ENCODE measurements at places on chromosomes 2 and 18.

DNA sequence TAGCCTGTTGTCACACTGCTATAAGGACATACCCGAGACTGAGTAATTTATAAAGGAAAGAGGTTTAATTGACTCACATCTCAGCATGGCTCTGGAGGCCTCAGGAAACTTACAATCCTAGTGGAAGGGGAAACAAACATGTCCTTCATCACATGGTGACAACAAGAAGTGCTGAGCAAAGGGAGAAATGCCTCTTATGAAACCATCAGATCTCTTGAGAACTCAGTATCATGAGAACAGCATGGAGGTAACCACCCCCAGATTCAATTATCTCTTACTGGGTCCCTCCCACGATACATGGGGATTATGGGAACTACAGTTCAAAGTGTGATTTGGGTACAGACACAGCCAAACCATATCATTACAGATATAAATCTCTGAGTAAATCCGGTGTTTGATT is 148.7 kb downstream of the PRPF40A start:
- no peak for DNase-seq

DNA sequence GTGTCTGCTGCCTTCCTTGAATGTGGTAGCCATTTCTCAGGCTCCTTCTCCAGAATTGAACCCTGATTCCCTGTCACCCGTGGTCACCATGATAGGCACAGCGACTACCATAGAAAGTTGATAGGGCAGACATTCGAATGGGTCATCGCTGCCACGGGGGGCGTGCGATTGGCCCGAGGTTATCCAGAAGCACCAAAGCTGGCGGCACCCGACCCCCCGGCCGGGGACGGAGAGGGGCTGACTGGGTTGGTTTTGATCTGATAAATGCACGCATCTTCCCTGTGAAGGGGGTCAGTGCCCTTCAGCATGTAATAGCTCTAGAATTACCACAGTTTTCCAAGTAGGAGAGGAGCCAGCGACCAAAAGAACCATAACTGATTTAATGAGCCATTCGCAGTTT is 94.0 kb upstream of the ANKRD30BL start:
- no peak for DNase-seq

DNA sequence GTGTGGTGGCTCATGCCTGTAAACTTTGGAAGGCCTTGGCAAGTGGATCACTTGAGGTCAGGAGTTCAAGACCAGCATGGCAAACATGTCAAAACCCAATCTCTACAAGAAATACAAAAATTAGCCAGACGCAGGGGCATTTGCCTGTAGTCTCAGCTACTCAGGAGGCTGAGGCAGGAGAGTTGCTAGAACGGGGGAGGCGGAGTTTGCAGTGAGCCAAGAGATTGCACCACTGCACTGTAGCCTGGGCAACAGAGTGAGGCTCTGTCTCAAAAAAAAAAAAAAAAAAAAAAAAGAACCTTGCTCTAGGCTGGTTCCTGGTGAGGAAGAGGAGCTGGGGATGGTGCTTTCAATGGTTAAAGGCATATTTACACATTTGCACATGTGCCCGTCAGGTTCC is 129.4 kb downstream of the LYPD6B start:
- no peak for DNase-seq

DNA sequence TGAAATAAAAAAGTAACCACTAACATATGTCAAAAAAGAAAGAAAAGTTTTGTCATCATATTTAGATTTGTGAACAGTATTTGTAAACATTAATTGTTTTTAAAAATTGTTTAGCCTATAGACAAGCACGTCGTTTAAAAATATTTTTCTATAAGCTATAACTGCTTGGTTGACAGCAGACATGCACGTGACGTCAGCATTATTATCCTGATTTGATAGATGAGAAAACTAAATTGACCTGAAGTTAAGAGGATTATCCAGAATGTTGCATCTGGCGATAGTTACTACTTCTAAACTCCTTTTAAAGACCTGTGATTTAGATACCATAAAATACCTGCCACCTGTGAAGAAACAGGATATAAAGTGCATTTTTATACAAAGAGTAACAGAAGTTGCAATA is 156.9 kb upstream of the BARD1 start:
- no peak for DNase-seq

- no peak for DNase-seq
Observed at GRCh38 chr18:61551586-61551985, 218.4 kb downstream of the CDH20 start.

DNA sequence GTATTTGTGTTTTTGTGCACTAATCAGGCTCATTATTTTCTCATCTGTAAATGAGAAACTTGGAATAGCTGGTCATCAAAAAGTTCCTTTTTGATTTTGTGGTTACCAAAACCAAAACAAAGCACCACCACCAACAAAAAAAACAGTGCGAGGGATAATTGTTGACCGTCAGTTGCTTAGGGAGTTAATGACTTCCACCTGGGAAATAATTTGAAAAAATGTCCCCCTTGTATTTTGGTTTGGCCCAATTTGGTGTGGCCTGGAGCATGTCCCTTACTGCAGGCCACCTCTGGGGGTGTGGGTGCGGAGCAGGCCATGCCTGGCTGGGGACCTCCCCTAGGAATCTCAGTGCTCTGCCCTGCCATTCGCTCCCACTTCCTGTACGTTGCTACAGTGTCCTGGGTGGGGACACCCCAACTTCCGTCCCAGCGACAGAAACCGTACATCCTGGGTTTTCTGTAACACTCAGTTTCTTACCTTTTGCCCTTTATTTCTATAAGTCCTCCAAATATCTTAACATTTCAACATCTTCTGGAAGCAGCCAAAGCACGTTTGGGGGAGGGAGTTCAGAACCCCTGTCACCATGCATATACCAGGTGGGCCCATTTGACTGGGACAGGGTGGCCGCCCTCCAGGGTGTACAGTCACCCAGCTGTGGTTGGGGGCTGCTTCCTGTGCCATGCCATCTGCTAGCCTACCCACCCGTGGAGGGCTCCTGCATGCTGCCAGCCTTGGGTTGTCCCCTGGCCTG is 31.3 kb downstream of the NCK2 start:
- no peak for DNase-seq

DNA sequence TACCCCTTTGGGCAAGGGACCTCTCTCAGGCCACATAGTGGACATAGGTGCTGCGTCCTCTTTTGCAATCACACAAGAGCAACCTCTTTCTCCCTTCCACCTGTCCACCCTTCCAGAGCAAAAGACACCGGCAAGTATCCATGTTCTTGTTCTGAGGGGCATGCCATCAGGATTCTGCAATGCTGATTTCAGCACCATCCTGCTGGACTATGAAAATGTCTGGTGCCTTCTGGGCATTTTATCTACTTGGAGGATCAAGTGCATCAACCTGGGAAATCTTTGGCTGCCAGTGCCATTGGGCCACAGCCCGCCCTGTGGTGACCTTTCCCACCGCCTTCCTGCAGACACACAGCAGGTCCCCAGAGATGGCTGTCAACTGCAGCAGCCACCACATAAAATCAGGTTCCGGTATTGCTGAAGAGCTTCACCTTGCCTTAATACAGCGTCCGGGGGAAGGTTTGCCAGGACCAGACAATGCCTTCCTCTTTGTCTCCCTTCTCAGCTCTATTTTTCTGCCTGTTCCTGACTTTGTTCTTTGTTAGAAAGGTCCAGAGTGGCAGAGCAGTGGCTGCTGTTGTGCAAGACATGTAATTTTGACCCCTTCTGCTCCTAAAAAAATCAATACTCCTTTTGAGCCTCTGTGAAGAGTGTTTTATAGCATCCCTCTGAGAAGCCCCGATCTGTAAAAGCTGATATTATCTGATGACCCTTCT is 18.5 kb upstream of the BOD1L2 start:
- DNase-seq, result no peak

GRCh38 chr2:47644351-47644750 is 138.6 kb upstream of the MSH6 start:
- no peak for DNase-seq

- DNase-seq, result no peak
Observed at GRCh38 chr2:8520791-8521344, 161.0 kb upstream of the ID2 start.

DNA sequence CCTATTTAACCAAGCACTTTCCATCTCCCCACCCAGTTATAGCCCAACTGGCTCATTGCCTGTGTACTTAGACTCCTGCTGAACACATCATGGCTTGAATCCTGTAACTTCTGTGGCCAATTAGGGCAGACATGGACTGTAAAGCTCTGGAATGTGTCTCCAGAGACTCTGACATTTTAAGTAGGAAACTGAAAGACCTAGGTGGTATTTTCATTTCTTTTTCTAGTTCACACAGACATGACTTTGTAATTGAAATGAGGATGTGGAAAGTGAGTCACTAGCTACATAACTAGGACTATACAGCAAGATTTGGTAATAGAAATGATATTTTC is 12.2 kb downstream of the DOK1 start:
- no peak for DNase-seq

GRCh38 chr18:72700961-72701710 is 157.0 kb upstream of the CBLN2 start:
- no peak for DNase-seq

- DNase-seq, result no peak
Observed at GRCh38 chr18:23618862-23619387, 32.6 kb upstream of the NPC1 start.

GRCh38 chr18:12882453-12883371 is 1.3 kb downstream of the PTPN2 start:
- DNase-seq, result no peak

GRCh38 chr18:31825772-31826171 is 65.1 kb upstream of the SLC25A52 start:
- no peak for DNase-seq

- DNase-seq, result no peak
Observed at GRCh38 chr2:96120991-96121390, 4.6 kb upstream of the ADRA2B start.

GRCh38 chr18:42412281-42412680 is 457.2 kb downstream of the PIK3C3 start:
- DNase-seq, result no peak

GRCh38 chr2:128414351-128414750 is 95.7 kb upstream of the HS6ST1 start:
- DNase-seq, result no peak

DNA sequence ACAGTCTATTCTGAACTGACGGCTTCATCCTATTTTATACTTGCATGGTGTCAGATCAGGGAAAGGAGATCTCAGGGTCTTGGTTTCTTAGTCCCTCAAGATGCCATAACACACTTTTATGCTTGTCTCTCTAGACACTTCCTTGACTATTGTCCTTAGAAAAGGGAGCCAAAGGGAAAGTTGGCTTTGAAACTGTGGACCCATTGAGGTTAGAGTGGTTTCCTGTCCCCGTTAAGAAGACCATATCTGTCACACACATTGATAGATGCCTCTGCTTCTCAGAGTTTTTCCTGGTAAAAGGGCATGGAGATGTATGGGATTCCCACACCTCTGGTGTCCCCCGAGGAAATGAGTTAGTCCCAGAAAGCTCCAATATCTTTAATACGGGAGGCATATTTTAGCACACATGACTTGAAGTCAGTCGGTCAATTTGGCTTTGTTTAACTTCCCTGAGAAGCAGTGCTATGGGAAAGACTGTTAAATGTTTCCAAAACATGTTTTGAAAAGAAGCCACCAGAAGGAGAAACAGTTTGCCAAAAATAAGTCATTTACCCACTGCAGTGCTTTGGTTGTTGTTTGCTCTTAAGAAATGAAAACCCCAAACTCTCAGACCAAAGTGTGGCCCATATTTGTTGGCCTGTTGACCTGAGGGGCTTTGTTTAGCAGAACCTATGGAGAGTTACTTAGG is 133.4 kb upstream of the CXCR4 start:
- DNase-seq, result no peak

DNA sequence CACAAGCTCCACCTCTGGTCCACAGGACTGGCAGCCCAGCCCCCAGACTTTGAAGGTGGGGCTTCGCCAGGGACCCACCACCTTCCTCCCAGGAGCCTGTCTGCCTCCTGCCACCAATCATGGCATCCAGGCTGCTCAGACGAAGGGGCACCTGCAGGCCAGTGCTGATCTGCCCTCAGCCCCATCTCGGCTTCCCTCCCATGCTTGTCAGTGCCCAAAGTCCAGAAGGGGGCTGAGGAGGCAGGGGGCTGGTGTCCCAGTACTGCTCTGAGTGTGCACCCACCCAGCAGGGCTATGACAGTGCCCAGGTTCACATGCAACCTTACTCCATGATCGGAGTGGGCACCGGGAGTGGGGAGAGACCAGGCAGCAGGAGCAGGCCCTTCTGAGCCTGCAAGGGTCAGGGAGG is 25.3 kb upstream of the RUFY4 start:
- DNase-seq, result no peak

- no peak for DNase-seq
Observed at GRCh38 chr2:225076125-225076524, 33.9 kb upstream of the DOCK10 start.

- no peak for DNase-seq
Observed at GRCh38 chr2:130352237-130352636, 3.6 kb upstream of the PTPN18 start.

GRCh38 chr2:216391401-216391800 is 19.1 kb upstream of the MARCHF4 start:
- no peak for DNase-seq

DNA sequence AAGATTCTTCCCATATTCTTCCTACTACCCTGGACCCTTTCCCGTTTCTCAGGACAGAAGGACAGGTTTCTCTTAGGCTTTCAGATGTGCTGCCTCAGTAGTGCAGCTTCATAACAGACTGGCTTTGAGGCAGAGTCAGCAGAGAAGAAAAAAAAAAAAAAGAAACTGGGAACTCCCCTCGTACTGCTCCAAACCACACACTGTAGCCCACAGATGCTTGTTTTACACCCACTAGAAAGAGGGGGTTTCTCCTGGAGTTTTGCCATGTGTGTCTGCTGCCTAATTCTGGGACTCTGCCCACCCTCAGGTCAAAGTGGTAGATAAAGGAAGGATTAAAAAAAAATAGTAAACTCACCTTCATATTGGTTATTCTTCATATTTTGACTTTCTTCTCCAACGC is 95.9 kb downstream of the NCOA1 start:
- no peak for DNase-seq

GRCh38 chr2:204645018-204645773 is 99.9 kb downstream of the PARD3B start:
- no peak for DNase-seq

- no peak for DNase-seq
Observed at GRCh38 chr2:41853427-41854191, 194.2 kb upstream of the PKDCC start.

- no peak for DNase-seq
Observed at GRCh38 chr2:134630504-134631159, 88.2 kb downstream of the TMEM163 start.

DNA sequence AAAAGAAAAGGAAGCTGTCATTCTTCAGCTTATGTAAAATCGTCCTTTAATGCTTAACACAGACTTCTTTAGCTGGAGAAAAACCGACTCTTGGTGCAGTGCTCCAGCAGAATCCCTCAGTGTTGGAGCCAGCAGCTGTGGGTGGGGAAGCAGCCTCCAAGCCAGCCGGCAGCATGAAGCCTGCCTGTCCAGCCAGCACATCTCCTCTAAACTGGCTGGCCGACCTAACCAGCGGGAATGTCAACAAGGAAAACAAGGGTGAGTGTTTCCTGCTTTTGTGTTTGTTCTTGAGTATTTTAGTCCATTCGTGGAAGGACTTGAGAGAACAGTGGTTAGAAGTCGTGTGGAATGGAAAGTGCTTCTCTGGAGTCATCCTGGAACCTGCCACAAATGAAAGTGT is 38.9 kb downstream of the KDM3A start:
- DNase-seq, result no peak

DNA sequence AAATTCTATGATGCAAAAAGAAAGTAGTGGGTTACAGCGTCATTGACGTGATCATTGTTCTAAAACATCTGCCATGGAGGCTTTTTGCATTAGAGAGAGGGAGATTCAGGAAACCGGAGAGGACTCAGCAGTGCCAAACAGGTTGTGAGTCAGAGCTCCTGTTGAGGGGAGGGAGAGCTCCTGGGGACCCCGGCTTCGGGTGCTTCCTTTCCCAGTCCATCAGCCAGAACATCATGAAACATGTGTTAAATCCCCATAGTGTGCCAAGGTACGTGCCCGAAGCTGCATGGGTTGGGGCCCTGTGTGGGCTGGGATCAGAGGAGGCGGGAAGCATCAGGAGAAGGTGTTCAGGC is 791 bp upstream of the CYRIA start:
- no peak for DNase-seq
